ENCODE measurements at places on chromosomes 6 and 20.

- DNase-seq, result no peak
Observed at GRCh38 chr6:7264041-7264440, 49.0 kb downstream of the SSR1 start.

DNA sequence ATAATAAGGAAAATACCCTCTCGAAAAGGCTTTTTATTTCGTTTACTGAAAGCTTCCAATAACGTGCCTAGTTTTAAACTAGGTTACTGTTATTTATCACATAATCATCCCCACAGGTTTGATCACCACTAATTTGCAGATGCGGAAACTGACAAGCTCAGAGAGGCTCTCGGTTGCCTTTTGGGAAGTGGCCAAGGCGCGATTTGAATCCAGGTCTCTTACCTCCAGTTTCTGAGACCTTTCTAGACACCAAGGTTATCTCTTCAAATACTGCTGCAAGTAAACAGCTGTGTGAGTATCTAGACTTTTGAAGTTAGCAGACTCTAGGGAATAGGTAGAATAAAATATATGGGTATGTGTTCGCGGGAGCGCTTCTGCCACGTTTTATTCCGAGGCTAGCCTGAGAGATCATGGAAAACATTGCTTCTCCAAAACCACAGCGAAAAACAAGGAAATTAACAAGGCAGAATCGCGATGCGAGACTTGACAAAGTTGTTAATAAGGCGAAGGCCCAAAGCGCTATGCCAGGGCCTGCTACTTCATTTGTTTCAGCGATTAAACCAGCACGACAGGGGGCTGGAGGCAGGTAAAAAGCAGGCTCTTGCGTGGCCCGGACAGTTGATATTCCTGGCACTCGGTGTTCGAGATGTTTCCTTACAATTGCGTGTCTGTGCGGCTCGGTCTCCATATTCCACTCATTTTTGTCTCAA lies 1.8 kb upstream of the JARID2 start:
- no peak for DNase-seq

DNA sequence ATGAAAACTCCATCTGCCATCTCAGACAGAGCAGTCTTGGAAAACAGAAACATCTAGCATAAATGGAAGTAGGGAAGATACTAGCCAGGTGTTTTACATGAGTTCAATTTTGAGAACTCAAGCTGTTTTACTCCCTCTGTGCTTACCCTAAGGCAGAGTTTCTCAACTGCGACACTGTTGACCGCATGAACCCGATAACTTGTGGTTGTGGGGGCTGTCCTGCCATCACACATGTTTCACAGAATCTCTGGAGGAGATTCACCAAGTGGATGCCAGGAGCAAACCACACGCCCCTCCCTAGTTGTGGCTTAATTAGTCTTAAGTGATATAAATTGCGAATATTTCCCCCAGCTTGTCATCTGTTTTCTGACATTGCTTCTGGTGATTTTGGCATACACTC lies 2.3 kb upstream of the SERPINB6 start:
- DNase-seq, result peak; percentile 47

GRCh38 chr20:48603819-48604405 lies 223.9 kb downstream of the PREX1 start:
- DNase-seq, result no peak

DNA sequence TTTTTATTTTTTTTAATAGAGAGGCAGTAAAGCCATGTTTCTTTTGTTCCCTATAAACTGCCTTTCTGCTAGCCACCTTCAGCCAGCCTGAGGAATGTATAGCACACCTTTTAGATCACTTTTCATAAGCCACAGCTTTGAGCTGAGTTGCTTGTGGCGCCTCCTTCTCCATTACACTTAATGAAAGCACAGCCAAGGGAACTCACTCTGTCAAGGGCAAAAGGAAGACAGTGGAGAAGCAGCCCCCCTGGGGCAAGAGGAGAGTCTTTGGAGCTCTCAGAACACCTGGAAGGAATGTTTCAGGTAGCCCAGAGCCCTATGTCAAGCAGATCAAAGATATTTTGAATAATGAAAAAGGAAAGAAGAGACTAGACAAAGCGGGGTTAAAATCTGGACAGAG lies 235.1 kb downstream of the CLIC5 start:
- no peak for DNase-seq

GRCh38 chr20:13356591-13356990 lies 135.5 kb downstream of the ISM1 start:
- DNase-seq, result no peak

Data from CD4-positive, alpha-beta T cell treated with Interleukin-4 for 4 hours (primary cell).